ENCODE measurements at places on chromosomes 11 and 22.

- DNase-seq: no peak
Observed at GRCh38 chr11:19905280-19905853, 192.7 kb downstream of the NAV2 start.

GRCh38 chr11:83827520-83827919, 541.4 kb upstream of the CCDC90B start:
- no peak for DNase-seq

GRCh38 chr11:124402326-124402922, 3.6 kb upstream of the OR8B3 start:
- DNase-seq: peak; percentile 48

DNA sequence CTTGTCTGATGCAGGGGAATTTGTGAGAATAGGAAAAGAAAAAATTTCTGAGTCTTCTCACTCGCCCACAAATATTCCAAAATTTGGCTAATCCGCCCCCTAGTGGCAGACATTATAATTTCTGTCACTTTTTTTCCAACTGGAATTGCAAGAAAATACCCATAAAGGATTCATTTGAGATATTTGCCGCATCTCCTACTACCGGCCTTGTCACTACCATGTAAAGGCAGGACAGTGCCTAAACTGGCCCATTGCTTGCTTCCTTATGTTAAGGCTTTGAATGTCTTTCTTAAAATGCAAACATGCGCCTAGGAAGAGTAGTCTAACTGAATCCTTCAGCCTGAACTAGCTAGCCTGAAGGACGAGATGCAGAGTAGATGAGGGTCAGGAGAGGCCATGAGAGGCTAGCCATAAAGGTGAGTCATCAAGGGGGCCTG, 9.3 kb upstream of the CEP295 start:
- no peak for DNase-seq

DNA sequence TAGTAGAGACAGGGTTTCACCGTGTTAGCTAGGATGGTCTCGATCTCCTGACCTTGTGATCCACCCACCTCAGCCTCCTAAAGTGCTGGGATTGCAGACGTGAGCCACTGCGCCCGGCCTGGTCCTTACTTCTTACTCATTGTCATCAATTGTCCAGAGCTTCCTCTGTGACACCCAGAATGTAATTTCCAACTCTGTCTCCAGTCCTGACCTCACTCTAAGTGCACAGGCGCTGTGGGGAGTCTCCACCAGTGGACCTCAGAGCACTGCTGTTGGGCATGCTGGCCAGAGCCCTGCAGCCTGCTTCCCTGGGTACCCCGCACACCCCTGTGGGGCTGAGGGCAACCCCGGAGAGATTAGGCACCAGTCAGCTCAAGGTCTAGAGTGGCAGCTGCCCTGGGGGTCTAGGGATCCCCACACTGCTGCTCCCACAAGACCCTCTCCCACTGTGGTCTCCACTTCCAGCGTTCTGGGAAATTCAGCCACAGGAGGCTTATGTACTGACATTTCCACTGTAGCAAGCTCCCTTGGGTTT, 1140.3 kb downstream of the TBC1D22A start:
- no peak for DNase-seq

DNA sequence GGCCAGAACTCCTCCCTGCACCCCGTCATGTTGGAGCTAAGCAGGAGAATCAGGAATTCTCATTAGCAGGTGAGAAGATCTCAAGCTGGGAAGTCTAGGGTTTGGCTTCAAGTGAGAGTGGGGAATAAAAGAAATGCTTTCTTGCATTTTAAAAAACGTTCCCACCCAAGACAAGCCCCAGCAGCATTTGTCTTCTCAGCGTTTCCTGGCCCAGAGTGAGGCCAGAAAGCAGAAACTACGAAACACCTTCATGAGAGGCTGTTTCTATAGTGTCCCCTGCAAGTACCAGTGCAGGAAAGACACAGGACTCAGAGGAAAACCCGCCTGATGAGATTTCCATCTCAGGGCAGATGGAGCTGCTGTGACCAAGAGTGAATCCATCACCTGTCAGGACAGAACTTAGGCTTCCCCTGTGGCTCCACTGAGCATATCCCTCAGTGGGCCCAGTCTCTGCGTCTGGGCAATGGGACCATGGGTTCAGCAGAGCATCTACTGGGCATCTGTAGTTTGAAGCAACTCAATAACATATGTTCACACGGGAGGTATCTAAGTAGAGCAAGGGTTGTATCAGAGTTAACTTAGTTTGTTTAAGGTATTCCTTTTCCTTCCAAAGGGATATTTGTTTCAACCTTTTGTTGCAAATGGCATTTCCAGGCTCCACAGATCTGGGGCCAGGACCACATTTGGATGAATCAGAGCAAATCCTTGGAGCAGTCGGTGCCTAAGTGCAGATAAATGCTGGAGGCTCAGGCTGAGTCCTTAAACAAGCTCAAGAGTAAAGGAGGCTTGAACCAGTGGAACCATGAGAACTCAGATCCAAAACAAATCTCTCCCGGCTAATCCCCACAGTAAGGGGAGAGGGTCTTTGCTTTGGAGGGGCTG, 548.3 kb downstream of the MIAT start:
- DNase-seq: no peak

- DNase-seq: no peak
Observed at GRCh38 chr11:47392546-47393162, 14.3 kb upstream of the SPI1 start.

DNA sequence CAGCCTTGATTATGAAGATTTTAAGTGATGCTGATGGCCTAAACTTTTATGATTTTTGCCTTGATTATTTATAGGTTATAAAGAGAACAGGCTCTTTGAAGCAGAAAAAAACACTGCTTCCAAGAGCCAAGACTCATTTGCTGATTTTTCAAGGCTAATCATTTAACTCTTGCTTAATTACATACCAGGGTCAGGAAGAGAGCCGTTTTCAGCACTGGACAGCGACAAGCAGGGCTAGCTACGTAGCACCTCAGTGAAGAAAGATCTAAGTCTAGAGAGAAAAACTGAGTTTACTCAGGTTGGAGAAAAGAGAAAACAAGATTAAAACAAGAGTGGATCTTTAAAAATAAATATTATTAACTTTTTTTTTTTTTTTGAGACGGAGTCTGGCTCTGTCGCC, 615.4 kb upstream of the B3GAT1 start:
- DNase-seq: peak; percentile 1

- no peak for DNase-seq
Observed at GRCh38 chr11:27183672-27184457, 143.2 kb downstream of the BBOX1 start.

DNA sequence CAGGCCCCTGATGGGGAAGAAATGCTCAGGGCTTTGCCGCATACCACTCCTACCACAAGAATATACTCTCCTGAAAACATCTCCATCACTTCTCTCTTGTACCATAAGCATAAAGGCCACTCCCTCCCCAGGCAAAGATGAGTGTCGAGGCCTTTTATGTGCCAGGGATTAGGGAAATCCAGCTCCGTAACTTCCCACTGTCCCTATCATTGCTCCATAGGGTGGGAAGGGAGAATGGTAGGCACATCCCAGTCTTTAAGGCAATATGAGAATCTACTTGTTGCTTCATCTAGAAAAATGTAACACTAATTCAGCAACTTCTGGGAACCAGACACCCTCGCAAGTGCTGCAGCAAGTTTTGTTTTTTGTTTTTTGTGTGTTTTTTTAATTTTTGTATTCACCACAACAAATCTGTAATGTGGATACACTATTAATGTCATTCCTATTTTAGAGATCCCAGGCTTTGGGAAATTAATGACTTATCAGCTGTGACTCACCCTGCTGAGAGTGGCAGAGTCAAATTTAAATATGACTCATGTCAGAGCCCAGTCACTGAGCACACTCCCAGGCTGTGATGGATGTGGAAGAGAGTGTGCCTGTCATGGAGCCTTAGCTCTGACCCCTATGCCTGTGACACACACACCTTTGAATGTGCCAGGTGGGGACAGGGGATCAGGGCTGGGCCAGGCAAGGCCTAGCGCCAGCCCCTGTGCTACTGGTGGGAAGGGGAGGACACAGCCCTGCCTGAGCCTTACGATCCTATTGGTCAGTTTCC, 23.4 kb downstream of the PANX1 start:
- DNase-seq: no peak

DNA sequence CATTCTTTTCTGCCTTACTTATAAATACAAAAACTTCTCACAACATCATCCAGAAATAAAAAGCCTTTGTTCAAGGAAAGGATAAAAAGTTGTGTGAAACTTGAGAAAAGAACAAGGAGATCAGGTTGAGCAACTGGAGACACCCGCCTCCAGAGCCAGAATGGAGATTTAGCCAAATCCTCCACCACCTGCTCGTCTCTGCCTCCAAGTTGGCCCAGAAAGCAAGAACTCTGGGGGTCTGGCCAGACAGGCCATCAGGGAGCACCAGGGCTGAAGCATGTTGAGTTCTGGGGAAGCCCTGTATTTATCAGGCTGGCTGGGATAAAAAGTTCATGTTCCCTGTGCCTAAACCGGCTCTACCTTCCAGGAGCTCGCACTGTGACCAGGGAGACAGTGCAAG, 14.9 kb downstream of the SMCO4 start:
- DNase-seq: no peak
